ENCODE measurements at places on chromosomes 6 and 20.

DNA sequence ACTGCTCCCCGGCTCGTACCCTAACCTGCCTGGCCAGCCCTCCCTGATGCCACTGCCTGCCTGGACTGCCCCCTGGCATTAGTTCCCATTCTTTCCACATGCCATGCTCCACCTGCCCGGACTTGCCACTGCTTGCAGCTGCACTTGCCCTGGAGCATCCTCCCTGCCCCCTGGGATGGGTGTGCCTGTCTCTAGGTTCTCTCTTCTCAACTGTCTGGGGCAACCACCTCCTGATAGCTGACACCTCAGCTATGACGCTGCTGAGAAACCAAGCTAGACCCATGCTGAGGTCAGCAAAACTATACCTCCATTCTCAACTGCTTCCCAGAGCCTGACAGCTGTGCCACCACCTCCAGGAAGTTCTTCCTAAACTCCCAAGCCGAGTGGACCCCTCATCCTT, 72.1 kb downstream of the PERP start:
- DNase-seq: no peak

- DNase-seq: no peak
Measured at GRCh38 chr6:169205176-169206160, 48.2 kb downstream of the THBS2 start.

- DNase-seq: no peak
Measured at GRCh38 chr6:37338745-37339255, 15.0 kb upstream of the RNF8 start.

DNA sequence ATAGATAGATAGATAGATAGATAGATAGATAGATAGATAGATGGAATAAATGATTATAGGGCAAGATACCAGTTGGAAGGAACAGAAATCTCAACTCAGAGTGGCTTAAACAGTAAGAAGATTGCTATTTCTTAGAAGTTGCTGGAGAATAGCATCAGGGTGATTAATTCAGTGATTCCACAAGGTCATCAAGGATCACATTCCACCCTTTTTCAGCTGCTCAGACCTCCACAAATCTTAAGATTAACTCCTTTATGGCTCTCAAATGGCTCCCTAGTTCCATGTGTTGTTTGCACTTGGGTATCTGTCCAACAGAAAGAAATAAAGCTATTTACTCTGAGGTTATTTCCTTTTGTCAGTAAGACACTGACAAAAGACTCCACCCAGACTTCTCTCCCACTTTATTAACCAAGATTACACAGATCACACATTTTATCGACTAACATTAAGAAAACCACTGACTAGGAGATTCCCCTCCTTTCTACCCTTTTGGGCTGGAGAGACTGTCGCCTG, 68.3 kb upstream of the KIF16B start:
- DNase-seq: no peak

- no peak for DNase-seq
Measured at GRCh38 chr6:1094306-1094705, 217.6 kb upstream of the FOXQ1 start.

GRCh38 chr20:36562724-36563123, 10.7 kb upstream of the TGIF2 start:
- DNase-seq: no peak

GRCh38 chr20:14538433-14538832, 201.0 kb upstream of the FLRT3 start:
- DNase-seq: no peak

- no peak for DNase-seq
Measured at GRCh38 chr6:96907498-96907897, 9.8 kb upstream of the NDUFAF4 start.

DNA sequence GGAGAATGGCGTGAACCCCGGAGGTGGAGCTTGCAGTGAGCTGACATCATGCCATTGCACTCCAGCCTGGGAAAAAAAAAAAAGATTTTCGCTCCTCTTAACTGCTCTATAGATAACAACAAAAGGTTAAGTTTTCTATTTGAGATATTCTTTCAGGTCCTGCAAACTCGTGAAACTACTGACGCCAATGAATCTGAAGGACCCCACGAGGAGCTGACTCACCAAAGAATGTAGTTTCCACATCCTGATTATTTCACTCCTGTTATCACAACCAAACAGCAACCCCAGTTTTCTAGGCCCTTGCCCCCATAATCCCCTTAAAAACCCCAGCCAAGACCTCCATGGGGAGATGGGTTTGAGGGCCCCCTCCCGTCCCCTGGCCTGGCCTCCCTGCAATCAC, 58.7 kb downstream of the OTOR start:
- DNase-seq: no peak

DNA sequence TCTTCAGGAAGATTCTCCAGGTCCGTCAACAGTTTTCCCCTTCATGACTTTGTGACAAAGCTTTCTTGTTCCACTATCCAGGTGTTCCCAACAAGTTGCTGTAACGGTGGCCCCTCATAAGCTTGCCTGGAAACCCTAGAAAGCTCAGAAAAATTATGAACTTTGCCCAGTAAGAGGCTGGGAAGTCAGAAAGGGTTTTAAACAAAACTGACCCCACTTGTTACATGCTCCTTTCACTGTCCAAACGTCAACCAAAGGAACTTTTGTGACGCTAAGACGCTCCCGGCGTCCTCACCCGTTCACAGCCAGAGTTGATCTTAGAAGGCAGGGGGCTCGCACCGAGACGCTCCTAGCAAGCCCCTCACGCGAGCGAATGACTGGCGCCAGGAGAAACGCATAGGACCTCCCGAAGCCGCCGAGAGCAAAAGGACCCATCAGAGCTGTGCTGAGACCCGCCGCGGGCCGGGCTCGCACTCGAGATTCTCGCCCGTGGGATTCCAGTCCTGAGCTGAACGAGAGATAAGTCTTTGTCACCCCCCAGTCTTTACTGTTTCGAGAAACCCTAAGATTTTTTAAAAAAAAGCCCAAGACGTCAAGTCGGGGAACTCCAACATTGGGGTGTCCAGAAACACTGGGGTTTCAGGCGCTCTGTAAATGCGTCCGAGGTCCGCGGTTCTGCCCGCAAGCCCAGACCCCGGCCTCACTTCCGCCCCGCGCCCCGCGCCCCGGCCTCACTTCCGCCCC, 544 bp upstream of the ACAT2 start:
- no peak for DNase-seq

DNA sequence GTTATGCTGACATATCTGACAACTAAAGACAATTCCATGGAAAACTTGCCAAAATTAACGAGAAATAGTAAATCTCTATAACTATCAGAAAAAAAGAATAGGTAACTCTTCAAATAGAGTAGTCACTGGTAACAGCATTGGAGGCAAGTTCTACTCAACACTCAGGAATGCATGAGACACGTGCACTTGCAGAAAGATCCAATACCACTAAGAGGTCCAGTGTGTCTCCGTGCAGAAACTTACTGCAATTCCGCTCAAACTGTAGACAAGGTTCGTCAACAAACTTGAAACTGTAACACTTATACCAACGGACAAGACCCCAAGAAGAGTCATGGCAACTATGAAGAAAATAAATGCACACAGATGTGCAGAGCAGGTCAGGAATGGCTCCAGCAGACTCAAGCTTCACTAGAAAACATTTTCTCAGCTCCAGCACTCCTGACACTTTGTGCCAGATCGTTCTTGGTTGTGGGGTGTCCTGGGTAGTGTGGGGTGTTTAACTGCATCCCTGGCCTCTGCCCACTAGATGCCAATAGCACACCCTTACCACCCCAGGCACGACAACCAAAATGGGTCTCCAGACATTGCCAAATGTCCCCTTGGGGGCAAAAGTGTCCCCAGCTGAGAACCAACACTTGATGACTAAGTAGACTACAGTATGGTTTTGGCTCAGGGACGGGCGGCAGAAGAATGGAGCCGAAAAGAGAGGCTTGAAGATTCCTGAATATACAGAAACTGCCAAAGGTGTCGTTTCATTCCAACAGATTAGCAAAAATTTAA, 134.8 kb downstream of the DTNBP1 start:
- no peak for DNase-seq

GRCh38 chr6:37492991-37493660, 6.6 kb downstream of the CCDC167 start:
- DNase-seq: no peak

DNA sequence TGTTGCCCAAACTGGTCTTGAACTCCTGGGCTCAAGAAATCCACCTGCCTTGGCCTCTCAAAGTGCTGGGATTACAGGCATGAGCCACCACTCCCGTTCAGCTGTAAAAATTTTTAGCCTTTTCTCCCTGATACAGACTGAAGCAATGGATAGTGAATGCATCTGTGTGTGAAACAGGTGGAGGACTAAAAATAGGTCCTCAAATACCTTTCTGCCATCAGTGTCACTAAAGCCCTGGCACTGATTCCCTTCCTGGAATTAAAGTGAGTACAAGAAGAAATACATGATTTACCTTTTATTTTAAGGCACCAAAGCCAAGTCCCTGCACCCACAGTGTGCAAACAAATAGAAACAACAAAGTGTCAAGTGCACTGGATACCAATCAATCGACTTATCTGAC, 25.1 kb downstream of the TULP4 start:
- no peak for DNase-seq

GRCh38 chr6:41347378-41348050, 12.1 kb downstream of the NCR2 start:
- no peak for DNase-seq

DNA sequence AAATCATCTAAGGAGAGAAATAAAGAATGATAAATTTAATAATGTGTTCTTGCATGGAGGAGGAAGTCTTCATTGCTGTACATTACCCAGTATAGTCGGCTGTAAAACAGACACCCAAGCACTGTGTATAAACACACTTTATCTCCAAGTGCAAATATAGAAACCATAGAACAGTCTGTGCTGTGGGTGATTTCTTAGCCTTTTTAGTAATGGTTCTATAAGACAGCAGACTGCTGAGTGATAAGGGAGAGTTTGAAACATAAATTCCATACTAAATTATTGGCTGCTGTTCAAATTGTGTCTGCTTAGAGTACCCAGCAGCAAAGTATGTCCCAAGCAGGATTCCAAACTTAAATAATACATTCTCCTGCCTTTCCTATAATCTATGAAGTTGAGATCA, 4.6 kb downstream of the FILIP1 start:
- DNase-seq: no peak

DNA sequence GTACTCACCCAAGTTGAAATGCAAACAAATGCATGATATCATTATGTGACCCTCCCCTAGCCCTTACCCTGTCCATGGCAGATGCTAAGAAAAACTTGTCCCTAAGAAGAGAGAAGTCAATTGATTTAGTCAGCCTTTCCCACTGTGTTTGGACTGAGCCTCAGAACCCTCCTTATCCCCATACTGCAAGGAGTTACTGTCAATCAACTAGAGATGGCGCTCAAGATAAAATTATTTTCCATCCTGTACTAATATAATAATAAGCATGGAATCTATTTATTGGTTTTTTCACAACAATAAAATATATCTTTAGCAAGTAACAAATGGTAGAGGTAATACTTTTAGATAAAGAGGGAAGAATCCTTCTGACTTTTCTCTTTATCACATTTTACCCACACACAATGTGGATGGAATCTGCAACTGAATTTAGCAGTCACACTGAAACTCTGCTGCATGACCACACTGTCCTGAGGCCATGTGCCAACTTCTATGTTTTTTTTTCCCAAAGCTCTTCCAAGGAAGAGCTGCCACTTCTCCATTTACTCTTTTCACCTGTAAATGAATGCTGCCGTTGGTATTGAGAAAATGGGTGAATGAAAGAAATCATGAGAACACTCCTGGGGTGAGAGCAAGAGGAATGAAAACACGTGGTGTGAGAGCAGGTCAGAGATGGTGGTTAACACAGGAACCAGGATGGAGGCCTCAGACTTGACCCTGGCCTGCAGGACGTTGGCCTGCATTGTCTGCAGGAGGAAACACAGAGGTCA, 10.5 kb downstream of the NT5E start:
- no peak for DNase-seq

- DNase-seq: no peak
Measured at GRCh38 chr6:52381249-52381648, 19.3 kb downstream of the PAQR8 start.

DNA sequence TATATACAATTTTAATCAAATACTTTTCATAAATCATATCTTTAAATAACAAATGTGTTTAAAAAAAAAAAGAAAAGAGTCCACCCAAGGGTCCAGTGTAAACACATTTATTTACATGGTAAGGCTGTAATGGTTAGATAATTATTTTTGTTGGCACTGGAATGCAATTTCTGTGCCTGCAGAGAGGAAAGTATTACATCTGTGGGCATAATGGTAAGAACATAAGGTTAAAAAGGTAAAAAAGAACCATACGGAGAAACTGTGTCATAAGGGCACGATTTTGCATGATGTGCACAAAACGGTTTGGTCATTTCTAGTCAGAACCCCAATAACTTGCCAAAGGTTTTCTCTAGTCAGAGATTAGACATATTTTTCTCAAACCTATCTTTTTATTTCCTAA, 54.3 kb downstream of the RWDD2A start:
- no peak for DNase-seq

DNA sequence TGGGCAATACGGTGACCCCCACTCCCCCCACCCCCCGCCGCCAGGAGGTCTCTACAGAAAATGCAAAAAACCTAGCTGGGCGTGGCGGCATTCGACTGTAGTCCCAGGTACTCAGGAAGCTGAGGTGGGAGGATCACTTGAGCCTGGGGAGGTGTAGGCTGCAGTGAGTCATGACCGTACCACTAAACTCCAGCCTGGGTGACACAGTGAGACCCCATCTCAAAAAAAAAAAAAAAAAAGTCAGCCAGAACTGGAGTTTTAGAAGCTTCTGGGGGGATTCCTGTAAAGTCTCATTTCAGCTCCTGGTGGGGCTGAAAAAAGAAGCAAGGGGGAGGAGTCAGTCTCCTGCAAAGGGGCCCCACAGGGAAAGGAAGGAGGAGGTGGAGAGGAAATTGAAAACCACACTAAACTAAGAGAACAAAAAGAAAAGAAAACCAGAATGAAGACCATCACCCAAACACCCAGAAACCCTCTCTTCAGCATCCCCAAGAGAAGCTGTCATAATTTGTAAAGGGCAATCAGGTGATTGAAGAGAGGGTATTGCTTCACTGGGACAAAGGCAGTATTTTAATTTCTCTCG, 50.4 kb downstream of the NOL4L start:
- no peak for DNase-seq

DNA sequence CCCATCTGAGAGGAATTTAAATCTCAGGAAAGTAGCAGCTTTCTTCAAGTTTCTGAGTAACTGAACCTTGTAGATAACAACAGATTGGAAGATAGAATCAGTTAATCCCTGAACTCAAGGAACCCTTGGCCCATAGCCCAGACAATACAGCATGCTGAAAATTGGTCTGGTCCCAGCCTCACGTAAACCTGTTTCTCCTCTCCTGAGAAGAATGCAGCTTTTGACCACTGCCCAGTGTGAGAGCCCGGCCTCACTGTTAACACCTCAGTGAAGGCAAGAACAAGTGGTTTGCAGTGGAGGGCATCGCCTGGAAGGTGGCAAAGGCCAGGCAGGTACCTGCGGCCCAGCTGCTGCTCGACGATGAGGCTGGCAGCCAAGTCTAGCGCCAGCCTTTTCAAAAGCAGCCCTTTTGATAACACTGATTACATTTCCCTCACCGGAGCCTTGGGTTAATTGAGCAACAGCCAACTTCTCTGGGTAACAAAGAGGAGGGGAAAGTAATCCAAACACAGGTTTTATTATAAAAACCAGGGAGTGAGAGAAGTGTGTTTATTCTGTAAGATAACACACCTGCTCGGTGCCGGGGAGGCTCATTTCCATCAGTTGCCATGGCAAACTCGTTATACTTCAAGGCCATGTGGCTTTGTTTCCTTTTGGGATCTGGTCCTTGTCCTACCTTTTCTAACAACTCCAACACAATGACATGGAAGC, 54.0 kb downstream of the TRAF3IP2 start:
- DNase-seq: no peak
